ENCODE measurements at places on chromosomes 6 and 20. TPM values are rescaled to one million over a fixed set of nuclear protein-coding genes. Genes with fewer than 3 reads are reported as not detected.

DNA sequence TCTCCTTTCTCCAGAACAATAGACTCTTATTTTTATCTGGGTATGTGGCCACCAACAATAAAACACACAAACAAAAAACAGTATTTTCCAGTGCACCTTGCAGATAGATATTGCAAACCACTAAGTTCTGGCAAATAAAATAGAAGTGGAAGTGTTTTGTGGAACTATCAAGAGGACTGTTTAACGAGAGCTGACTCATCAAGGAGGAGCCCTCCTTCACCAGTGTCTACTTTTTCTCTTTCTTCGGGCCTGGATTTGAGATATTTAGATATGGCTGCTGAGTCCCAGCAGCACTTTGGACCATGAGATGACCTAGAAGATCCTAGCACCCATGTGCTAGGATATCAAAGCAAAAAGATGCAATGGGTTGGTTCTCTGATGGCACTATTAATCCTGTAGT lies 154.7 kb downstream of the AIG1 start:
- H3K27me3 ChIP-seq, result no peaks in the 10 kb centered on the region
- H3K27ac ChIP-seq, result no peak overlapping the region
- no peaks in the 10 kb centered on the region for H3K4me1 ChIP-seq
- no peak for DNase-seq

GRCh38 chr6:154805288-154805911 lies 72.2 kb downstream of the SCAF8 start:
- peaks cover 4% of the 10 kb centered on the region for H3K36me3 ChIP-seq
- no peak overlapping the region for H3K4me3 ChIP-seq
- H3K27ac ChIP-seq, result no peak overlapping the region
- no peaks in the 10 kb centered on the region for H3K4me1 ChIP-seq

DNA sequence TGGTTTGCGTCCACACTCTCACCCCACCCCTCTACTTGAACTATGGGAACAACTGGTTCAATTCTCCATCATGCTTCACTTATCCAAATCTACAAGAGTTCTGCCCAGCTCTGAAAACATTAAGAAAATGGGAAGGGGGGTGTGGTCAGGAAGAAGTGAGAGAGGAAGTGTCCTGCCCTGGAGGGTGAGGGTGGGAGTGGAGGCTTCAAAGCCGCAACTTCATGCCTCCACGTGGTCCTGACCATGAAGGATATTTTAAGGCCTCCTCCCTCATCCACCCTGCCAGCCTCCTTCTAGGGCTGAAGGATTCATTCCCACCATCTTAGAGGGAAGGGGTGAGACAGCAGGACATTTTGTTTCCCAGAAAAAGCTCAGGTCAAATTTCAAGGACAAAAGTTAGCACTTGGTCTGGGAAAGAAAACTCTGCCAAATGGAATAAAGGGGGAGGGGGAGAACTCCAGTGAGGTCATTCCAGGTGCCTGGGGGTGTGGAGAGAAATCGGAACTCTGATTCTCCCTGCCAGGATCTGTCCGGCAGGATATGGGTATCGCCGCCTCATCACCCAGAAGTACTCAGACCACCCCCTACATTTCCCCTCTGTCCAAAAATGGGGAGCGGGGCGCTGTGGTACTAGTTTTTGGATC lies 4.9 kb downstream of the RIMS4 start:
- no peaks in the 10 kb centered on the region for H3K36me3 ChIP-seq
- DNase-seq, result no peak
- H3K27ac ChIP-seq, result no peak overlapping the region

DSP gene
- total RNA-seq, result 15.1 TPM

GRCh38 chr6:165952514-165952913 lies 215.1 kb downstream of the TBXT start:
- H3K4me3 ChIP-seq, result no peak overlapping the region
- DNase-seq, result no peak
- no peak overlapping the region for H3K27ac ChIP-seq
- no peaks in the 10 kb centered on the region for H3K36me3 ChIP-seq
- no peaks in the 10 kb centered on the region for H3K27me3 ChIP-seq

- no peak overlapping the region for H3K4me3 ChIP-seq
- no peaks in the 10 kb centered on the region for H3K4me1 ChIP-seq
- H3K27ac ChIP-seq, result no peak overlapping the region
These were observed 528.7 kb upstream of the SOX4 start for GRCh38 chr6:21064756-21065340.

DEFB126 gene
- total RNA-seq, result not detected

ME1 gene
- total RNA-seq, result 22.6 TPM

GRCh38 chr6:45548657-45549515 lies 171.2 kb upstream of the SUPT3H start:
- no peaks in the 10 kb centered on the region for H3K4me1 ChIP-seq
- no peak for DNase-seq
- no peak overlapping the region for H3K4me3 ChIP-seq

DNA sequence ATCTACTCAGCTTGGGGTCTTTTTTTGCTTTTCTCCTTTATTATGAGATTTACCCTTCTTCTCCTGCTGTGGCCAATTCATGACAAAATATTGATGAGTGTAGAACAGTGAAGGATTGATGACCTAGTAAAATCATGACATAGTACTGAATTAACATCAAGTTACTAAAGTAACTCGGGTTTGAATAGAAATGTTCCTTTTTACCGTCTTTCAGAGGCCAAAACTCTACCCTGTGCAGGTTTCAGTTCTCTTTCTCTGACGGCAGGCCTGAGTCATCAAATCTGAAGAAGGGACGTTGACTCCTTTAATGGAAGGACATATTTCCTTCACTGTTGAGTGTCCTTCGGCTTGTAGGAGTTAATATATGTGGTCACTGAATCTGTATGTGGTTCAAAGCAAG lies 80.7 kb downstream of the RREB1 start:
- H3K27me3 ChIP-seq, result no peaks in the 10 kb centered on the region
- H3K4me3 ChIP-seq, result no peak overlapping the region
- peaks cover 85% of the 10 kb centered on the region for H3K36me3 ChIP-seq
- peak overlapping the region; percentile 56 for H3K27ac ChIP-seq
- H3K4me1 ChIP-seq, result no peaks in the 10 kb centered on the region
- DNase-seq, result no peak

- no peak for DNase-seq
- no peak overlapping the region for H3K27ac ChIP-seq
- H3K27me3 ChIP-seq, result peaks cover 18% of the 10 kb centered on the region
- no peak overlapping the region for H3K4me3 ChIP-seq
- H3K36me3 ChIP-seq, result no peaks in the 10 kb centered on the region
These were observed 26.4 kb upstream of the PHACTR3 start for GRCh38 chr20:59577809-59578435.

SFTA2 gene
- total RNA-seq, result 384 TPM

GRCh38 chr6:141580988-141581552 lies 551.7 kb upstream of the GJE1 start:
- H3K4me3 ChIP-seq, result no peak overlapping the region
- DNase-seq, result no peak
- H3K4me1 ChIP-seq, result no peaks in the 10 kb centered on the region

HS3ST5 gene
- 0.06 TPM for total RNA-seq

DNA sequence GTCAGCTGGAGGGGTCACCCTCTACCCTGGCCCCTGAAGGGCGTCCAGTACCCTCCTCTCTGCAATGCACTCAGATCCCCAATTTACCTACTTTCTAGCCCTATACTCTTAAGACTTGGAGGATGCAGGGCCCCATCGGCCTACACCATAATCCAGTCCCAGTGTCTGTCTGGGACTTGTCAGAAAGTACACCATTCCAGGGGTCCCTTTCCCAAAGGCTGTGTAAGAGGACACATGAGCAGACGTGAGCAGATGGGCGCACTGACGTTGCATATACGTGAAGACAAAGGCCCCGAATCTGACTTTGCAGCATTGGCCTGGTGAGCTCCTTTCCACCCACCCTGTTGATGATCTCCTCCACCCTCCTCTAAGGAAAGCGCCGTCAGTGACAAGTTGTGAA lies 20.9 kb upstream of the SMOC2 start:
- no peaks in the 10 kb centered on the region for H3K4me1 ChIP-seq
- H3K36me3 ChIP-seq, result no peaks in the 10 kb centered on the region
- H3K4me3 ChIP-seq, result no peak overlapping the region
- no peak for DNase-seq
- H3K27ac ChIP-seq, result no peak overlapping the region
- H3K27me3 ChIP-seq, result no peaks in the 10 kb centered on the region

GRCh38 chr20:12175538-12175937 lies 257.8 kb downstream of the BTBD3 start:
- no peak overlapping the region for H3K27ac ChIP-seq
- no peak overlapping the region for H3K4me3 ChIP-seq
- no peaks in the 10 kb centered on the region for H3K27me3 ChIP-seq
- DNase-seq, result no peak
- no peaks in the 10 kb centered on the region for H3K4me1 ChIP-seq

SSTR4 gene
- total RNA-seq, result not detected

ARG1 gene
- 5.8 TPM for total RNA-seq

GRCh38 chr6:43768506-43768860 lies 1.5 kb upstream of the VEGFA start:
- H3K36me3 ChIP-seq, result no peaks in the 10 kb centered on the region
- no peak overlapping the region for H3K4me3 ChIP-seq
- no peak for DNase-seq
- H3K27me3 ChIP-seq, result no peaks in the 10 kb centered on the region
- H3K4me1 ChIP-seq, result peaks cover 5% of the 10 kb centered on the region

SLC25A27 gene
- 8.1 TPM for total RNA-seq

GRCh38 chr20:2203436-2203835 lies 92.4 kb upstream of the TGM3 start:
- no peak overlapping the region for H3K4me3 ChIP-seq
- no peak for DNase-seq
- no peaks in the 10 kb centered on the region for H3K4me1 ChIP-seq
- H3K36me3 ChIP-seq, result no peaks in the 10 kb centered on the region
- H3K27ac ChIP-seq, result no peak overlapping the region

SIRPB2 gene
- 9.2 TPM for total RNA-seq

All from left lung (tissue), 14 donors.